ENCODE measurements at places on chromosomes 6 and 20.

DNA sequence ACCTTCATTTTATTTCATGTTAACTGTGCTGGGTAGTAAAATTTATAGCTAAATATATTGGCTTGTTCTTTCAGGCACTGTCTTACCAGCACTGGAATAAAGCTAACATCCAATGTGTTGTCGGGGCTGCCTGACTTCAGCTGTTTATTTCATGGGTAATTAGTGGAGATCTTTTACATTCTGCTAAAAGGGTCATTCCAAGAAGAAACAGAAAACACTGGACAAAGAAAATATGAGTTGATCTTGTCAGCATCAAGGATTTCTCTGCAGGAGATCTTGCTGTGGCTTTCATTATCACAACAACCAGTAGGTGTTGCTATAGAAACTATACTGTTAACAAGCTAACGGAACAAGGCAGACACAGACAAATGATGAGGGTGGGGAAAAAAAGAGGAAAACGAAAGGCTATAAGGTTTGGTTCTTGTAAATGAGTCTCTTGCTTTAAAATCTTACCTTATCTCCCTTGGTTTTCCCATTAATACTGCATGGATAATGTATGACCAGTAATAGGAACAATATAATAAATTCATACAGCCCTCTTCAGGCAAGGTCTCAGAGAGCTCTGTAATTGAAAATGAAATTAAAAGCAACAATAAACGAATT, 206.8 kb downstream of the SIM1 start:
- no peak for DNase-seq

DNA sequence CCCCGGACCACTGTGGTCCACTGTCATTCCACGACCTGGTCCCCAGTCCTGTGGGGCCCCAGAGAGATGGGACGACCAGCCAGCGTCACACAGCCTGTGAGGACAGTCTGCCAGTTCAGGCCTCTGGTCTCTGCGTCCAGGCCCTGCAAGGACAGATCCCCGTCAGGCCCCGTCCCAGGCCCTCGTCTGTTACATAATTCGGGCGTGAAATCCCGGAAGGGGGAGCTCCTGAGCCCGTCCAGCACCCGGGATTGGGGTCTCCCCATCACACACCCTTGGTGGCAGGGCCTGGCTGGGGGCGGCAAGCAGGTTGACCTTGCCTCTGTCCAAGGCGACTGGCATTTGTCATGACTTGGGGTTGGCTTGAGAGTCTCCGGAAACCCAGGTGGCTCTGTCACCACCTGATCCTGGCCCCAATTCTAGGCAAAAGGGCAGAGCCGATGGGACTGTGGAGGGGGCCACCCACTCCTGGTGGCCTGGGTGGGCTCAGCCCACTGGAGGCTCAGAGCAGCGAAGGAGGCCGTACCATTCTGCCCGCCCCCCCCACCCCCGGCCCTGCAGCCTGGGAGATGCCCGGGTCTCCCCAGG, 73.8 kb upstream of the GATA5 start:
- no peak for DNase-seq

- peak; percentile 36 for DNase-seq
Observed at GRCh38 chr6:11711003-11711983, 67.3 kb downstream of the ADTRP start.

- DNase-seq: no peak
Observed at GRCh38 chr6:63188828-63189227, 22.4 kb upstream of the FKBP1C start.

GRCh38 chr6:73691512-73691911, 4.5 kb upstream of the CD109 start:
- no peak for DNase-seq

DNA sequence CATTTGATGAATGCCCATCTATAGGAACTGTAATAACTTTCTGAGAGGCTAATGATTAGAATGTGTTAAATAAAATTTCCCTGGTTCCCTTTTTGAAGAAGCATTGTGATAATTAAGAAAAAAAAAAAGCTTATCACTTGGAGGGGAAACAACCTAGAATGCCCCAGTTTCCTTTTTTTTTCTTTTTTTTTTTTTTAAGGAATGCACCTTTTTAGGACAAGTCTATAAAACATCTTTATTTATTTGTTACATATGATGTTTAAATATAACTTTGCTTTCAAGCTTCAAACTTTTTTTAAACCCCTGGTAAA, 7.3 kb upstream of the MRPS10 start:
- DNase-seq: no peak

- no peak for DNase-seq
Observed at GRCh38 chr6:36944650-36945049, 9.9 kb upstream of the PI16 start.

DNA sequence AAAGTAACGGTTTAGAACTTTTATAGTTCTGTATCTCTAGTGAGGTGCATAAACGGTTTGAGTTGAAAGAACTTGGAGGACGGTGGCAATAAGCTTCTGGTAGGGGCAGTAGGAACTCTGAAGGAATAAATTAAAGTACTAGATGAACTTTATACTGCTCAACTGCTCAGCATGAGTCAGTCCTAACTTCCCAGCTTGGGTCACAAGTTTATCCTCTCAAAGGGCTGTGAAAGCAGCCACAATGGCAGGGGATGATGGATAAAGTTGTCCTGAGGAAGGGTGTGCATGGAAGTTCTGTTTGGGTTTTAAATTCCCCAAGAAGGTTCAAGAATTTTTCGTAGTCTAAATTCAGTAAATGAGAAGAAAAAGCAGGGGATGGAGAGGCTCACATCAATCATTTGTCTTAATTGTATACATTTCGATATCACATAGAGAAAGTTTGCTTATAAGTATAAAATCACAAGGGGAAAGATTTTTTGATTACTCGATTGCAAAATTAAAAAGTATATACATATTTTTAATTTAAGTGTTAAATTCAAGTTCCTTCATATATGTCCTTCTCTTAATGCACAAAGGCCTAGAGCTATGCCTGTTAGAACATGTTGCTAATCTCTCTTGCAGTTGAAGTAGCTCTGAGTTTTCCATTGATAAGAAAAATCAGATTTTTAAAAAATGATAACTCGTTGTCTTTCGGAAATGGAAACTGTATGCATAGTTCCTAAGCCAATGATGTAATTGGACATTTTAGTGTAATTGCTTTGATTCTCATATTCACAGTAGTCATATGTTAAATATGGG, 55.3 kb upstream of the JAG1 start:
- no peak for DNase-seq

DNA sequence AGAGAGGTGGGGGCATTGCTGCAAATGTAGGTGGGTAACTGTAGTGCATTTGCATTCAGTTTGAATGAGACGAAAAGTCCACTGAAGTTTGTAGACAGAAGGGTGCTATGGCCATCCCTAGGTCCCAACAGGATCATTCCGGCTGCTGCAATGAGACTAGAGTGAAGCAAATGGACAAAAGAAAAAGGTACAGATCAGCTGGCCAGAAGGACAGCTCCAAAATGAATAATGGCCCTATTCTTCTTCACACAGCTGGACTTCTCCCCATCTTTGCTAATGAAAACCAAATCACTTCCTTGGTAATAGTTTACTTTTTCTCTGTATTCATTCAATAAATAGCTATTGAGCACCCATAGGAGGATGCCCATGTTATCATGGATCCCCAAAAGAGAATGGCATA, 56.4 kb upstream of the TPD52L1 start:
- no peak for DNase-seq

DNA sequence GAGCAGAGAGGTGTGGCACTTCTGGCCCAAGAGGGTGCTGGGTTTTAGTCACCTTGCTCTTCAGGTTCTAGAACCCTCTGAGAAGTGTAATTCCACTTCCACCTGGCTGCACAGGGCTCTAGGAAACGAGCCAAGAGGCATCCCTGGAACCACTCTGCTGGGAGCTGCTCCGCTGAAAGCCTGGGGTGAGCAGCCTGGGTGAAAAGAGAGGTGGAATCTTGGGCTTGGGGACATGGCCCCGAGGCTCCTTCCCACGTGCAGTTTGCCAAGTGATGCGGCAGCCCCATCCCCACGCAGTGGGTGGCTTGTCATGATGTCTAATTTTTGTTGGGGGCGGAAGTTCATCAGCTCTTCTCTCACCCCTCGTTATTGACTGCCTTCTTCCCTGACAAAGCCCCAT, 32.8 kb downstream of the PPP1R16B start:
- DNase-seq: no peak
